Stimulated activated CD8-positive, alpha-beta memory T cell treated with anti-CD3 and anti-CD28 coated beads, Interleukin-4, amount 100 ng/mL, for 24 hours (primary cell): ENCODE measurements at places on chromosomes 4 and X.

DNA sequence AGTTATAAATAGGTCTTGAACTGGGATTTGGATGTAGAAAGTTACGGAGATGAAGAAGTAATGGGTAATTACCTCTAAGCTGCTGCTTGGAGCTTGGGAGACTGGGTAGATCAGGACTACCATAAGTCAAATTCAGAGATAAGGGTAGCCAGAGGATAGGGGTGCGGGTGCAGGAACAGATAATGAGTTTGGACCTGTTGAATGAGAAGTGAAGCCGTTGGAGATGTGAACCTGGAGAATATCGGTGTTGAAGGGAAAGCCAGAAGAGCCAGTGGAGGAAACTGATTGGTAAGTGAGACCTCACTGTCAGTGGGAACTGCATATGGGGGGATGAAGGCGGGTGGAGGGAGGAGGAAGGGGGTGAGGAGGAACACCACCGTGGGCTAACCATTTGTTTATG, 618 bp upstream of the FOXO4 start:
- no peak for DNase-seq

GRCh38 chrX:107752043-107752442, 23.5 kb downstream of the TSC22D3 start:
- no peak for DNase-seq

GRCh38 chr4:155541716-155542115, 124.9 kb upstream of the GUCY1A1 start:
- no peak for DNase-seq

DNA sequence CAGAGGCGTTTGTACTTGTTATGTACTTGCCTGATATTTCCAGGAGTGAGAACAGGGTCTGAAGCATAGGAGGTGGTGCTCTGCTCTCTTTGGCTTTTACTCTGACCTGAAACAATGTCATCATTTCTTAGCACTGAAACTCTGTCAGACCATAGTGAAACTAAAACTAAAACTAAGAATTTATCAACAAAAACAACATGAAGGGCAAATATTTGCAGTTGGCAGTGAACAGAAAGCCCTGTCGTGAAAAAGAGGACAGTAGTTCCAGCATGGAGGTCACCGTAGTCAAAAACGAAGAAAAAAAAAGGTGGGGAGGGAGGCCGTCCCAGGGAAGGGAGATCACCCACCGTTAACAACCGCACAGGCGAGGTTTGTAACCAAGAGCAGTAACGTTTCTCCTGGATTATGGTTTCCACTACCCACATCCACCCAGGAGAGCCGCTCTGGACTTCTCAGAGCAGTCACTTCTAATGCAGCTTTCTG, 97.5 kb downstream of the ANK2 start:
- no peak for DNase-seq

DNA sequence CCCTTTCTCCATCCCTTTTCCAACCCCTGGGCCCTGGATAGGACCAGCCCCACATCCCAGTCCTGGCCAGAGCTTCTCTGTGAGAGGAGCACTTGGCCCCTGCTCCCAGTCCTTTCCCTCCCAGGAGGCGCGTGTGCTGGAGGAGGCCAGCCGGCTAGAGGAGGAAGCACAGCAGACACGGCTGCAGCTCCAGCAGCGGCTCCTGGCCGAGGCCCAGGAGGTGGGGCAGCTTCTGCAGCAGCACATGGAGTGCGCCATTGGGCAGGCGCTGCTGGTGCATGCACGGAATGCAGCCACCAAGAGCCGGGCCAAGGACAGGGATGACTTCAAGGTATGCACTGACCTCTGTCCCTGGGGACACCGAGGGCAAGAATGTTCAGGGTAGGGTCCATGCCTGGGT, 87.5 kb downstream of the EVC start:
- DNase-seq: no peak

GRCh38 chrX:119495734-119496726, 27.8 kb downstream of the SLC25A5 start:
- DNase-seq: no peak

DNA sequence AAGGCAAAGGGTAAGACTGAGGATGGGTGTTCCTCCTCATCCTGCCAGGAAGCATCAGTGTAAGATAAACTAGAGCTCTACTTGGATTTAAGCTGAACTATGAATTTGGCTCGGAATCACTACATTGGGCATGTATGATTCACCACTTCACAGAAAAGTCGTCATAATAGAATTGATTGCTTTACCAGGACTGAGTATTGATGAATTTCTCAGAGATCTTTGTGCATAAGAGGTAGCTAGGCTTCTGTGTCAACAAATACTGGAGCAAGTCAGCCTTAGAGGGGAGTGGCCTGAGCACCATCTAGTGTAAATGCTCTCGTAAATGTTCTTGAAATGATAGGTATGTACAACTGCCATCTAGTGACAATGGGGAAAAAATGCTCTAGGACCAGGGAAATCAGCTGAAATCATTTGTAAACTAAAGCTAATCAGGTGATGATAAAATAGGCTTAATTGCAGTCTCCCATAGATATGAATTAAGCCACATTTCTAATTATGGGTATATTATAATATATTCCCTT, 309.5 kb upstream of the FMR1 start:
- no peak for DNase-seq

DNA sequence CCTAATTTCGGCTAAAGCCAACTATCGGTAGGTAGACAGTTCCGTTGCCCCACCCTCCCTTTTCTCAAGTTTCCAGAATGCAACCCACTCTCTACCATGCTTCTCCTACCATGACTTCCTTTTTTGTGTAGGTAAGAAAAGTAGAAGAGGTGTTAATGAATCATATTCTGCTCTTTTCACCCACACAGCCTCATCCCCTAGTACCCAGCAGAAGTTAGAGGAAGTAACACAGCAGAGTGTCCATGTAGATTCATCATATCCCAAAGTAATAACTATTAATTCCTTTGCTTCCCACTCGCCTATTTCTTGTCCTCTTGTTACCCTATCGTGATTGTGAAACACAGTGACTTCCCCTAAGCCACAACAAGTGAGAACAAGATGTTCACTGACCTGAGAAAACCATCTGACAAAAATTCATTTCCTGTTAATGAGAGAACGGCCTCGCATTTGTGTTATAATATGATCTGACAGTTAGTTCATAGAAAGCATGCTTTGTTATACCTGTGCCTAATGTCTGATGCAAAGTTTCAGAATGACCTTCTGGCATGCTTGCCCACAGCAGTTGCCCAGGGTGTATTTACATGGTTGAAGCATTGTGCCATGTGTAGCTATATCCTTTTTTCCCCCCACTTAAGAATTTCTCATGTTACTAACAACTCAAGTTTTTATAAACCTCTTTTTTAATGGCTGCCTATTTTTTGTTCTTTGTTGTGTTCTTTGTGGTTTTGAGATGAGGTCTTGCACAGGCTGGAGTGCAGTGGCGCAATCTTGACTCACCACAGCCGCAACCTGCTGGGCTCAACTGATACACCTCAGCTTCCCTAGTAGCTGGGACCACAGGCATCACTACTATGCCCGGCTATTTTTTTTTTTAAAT, 185.6 kb downstream of the RAP1GDS1 start:
- DNase-seq: peak; percentile 45

DNA sequence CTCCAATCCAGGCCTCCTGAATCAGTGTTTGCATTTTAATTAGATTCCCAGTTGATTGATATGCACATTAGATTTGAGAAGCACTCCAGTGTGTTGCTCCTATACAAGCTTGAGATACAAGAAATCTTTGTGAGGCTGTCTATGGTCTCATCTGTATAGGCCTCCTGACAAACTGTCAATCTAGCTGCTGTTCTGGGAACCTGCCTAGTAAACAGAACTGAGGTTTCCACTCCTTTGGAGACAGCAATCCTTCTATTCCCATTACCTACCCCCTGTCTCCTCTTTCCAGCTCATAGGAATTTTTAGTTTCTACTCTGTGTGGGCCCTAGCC, 306.1 kb upstream of the EMCN start:
- no peak for DNase-seq

- no peak for DNase-seq
Observed at GRCh38 chrX:33831211-33831610, 300.9 kb downstream of the FAM47A start.

DNA sequence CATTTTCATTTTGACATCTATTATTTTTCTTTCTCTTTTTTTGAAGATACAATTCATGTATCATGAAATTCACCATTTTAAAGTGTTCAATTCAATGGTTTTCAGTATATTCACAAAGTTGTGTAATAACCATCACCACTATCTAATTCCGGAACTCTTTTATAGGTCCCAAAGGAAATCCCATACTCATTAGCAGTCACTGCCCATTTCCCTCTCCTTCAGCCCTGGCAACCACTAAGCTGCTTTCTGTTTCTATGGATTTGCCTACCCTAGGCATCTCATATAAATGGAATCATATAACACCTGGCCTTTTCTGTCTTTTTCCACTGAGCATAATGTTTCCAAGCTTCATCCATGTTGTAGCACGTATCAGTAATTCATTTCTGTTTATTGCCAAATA, 3.2 kb upstream of the FGF2 start:
- DNase-seq: no peak

DNA sequence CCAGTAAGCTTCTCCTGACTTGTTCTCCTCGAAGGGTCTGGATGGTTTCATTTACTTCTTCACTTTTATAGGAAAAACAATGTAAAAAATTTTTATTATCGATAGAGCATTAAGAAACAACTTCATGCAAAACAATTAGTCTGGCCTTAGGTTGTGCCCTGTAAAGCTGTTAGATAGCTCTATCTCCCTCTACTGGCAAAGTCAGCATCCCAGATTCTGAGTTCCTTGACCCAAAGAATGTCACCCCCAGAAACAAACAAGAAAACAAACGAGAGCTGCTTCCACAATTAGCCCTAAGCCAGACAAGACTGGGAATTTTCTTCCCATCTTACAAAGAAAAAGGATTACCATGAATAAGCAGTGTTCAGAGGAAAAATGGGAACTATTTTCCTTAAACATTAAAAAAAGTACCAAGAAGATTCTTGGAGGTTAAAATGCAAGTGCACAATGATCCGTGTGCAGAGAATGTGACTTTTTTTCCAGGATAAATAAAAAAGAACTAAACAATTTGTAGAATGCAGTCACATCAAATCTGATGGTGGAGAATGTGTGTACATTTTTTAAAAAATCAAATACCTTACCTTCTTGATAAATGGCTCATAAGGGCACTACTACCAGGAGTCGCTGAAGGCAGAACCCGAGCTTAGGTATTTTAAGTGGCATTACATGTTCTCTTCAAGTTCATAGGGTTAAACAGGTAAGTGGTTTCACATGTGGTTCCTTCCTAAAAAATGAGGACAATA, 293.2 kb downstream of the FBXO8 start:
- no peak for DNase-seq

- no peak for DNase-seq
Observed at GRCh38 chrX:568311-568710, 62.3 kb upstream of the SHOX start.

DNA sequence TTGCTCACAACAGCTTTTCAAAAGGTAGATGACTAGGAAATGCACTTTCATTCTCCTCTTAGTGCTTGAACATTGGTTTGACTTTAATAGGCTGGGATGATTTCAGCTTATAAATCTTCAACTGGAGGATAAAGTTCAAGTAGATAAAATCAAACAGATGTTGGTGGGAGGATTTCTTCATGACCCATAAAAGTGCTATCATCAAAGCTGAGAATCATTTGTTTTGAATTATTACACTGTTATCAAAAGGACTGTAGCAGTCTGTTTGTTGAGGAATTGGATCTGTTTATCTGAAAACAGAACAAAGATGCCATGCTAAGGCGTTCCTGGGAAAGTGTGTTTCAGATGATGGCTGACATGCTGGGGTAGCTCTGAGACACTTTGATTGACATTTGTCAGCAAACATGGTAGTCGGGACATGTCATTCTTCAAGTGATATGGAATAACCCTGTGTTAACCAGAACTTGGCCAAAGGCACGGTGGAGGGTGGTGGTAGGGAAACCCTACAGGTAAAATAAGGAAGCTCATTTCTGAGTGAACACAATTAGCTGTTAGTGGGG, 304.0 kb upstream of the PITX2 start:
- no peak for DNase-seq

- no peak for DNase-seq
Observed at GRCh38 chr4:126957556-126957955, 675.2 kb upstream of the INTU start.

- DNase-seq: no peak
Observed at GRCh38 chr4:6470502-6471306, 1.7 kb downstream of the PPP2R2C start.

DNA sequence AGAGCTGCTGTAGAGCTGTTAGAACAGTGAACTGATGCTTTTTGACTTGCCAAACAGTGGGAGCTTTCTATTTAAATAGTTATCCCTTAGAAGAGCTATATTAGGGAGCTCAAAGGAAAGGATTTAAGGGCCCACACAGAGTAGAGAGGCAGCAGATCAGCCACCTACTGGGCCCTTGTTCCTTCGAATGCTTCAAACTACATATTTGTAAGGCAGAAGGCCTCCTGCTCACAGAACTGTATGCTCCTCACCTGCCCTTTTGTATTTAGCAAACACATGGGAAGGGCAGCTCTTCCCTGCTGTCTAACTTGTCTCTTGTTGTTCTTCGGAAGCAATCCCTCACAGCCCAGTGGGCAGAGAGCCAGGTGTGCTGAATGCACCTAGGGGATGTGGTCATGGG, 38.0 kb downstream of the IL1RAPL1 start:
- DNase-seq: no peak

DNA sequence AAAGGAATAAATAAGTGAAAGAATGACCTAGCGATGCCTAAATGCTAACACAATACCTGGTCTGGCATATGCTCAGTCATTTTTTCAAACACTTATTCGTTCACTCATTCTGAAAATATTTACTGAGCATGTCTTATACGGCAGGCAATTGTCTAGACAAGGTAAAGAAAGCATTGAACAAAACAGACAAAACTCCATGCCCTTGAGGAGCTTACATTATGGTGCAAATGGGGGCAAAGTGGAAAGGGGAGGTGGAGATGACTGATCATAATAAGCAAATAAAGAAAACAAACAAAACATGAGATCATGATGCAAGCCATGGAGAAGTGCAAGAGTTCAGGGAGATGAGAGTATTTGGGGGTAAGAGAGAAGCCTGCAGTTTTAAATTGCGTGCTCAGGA, 334.6 kb upstream of the PPARGC1A start:
- DNase-seq: no peak

DNA sequence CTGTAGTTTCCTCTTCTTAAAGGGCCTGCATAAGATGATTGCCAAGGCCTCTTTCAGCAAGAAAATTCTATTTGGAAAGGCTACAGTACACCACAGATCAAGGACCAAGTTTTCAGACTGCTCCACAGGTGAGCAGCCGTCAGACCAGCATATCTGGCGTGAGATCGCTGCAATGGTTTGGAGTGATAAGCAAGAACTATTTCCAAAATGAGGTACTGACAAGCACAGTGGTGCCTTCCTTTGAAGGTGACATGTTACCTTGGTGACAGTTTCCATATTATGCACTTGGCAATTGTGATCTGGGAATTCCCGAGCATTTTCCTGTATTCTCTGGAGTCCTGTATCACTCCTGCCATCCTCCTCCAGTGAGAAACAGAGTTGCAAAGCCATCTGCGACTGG, 7.3 kb upstream of the TMEM150C start:
- DNase-seq: no peak

- DNase-seq: no peak
Observed at GRCh38 chr4:73152893-73153292, 83.4 kb upstream of the COX18 start.

GRCh38 chr4:8762951-8763735, 108.5 kb downstream of the HMX1 start:
- no peak for DNase-seq
